ENCODE measurements at places on chromosomes 16 and 17.

DNA sequence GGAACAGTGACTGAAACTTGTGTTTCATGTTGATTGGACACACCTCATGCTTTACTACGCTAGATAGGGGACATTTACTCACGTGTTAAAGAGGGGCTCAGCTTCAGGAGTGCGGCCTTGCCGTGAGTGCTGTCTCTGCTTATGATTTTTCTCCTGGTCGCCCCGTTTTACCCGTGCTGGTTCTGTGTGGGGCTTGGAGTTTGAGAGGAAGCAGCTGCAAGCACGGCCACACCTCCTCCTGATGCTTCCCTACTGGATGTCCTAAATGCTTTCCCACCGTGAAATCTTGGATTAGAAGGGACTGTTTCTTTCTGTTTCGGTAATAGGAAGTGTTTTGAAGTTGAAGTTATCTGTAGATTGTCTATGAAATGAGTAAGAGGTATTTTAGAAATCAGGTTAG, 54.0 kb upstream of the ZNF750 start:
- no peak for DNase-seq

- no peak for DNase-seq
Observed at GRCh38 chr16:82522026-82522425, 104.7 kb upstream of the CDH13 start.

DNA sequence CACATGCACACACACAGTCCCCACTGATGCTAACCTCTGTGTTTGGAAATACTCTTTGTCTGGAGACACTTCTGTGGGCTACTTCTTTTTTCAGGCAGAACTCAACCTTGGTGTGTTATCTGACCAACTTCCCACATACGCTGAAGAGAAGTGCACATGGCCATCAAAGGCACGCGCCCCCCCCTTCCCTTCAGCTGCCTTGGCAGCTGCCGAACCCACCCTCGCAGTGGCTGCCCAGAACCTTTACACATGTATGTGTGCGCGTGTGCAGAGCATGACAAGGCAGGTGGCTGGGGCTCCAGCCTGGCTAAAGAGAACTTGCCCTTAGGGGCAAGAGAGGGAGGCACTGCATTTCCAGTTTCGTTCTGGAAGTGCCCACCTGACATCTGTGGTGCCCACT, 3.9 kb downstream of the RAPGEFL1 start:
- no peak for DNase-seq

- DNase-seq = no peak
Observed at GRCh38 chr17:77890771-77891170, 67.7 kb upstream of the TNRC6C start.

DNA sequence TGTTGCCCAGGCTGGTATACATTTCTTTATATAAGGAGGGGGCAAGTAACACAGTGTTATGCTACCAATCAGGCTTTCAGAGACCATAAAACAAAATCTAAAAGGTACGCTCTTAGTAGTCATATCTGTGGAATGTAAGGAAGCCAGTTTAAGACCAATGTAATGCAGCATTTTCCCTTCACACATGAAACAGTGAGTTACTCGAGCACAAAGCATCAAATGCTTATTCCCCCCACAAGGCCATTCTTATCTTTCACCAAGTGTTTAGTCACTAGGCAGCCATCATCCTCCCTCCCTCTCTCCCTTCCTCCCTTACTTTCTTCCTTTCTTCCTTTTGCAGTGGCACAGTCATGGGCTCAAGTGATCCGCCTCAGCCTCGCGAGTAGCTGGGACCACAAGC, 12.8 kb downstream of the HMOX2 start:
- no peak for DNase-seq

- DNase-seq = no peak
Observed at GRCh38 chr17:14923981-14924380, 341.1 kb downstream of the PMP22 start.

DNA sequence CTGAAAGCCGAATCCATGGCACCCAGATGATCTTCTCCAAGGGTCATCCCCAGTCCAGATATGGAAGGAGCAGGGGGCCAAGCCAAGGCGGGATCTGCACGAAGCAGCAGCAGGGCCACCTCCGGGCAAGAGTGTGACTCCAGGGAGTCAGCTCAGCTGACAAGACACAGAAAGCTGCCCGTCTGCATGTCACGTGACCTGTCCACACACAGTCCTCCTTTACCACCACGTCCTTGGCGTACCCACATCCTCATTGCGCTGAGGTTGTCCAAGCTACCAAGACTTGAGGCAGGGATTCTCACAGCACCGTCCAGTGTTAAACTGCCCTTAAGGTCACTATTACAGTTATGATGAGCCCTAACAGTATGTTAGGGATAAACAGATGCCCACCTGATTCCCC, 11.3 kb upstream of the CYTH1 start:
- no peak for DNase-seq
